ENCODE measurements at places on chromosomes 3 and 15.
A peak's percentile ranks its signal among the peaks of the same experiment; 100 is the strongest.

GRCh38 chr15:51083641-51084166, 11.0 kb downstream of the TNFAIP8L3 start:
- no peaks in the 10 kb centered on the region for H3K4me1 ChIP-seq
- H3K36me3 ChIP-seq = peaks cover 2% of the 10 kb centered on the region

GRCh38 chr3:87269723-87270122, 6.7 kb downstream of the POU1F1 start:
- H3K27ac ChIP-seq = no peak overlapping the region
- H3K27me3 ChIP-seq = no peaks in the 10 kb centered on the region
- H3K4me1 ChIP-seq = peaks cover 18% of the 10 kb centered on the region
- no peaks in the 10 kb centered on the region for H3K36me3 ChIP-seq

GRCh38 chr3:4506559-4507023, 13.4 kb downstream of the ITPR1 start:
- DNase-seq = no peak
- peaks cover 17% of the 10 kb centered on the region for H3K36me3 ChIP-seq
- H3K4me3 ChIP-seq = no peak overlapping the region
- peaks cover 67% of the 10 kb centered on the region for H3K4me1 ChIP-seq

GRCh38 chr3:142894493-142894892, 5.6 kb upstream of the PCOLCE2 start:
- peaks cover 23% of the 10 kb centered on the region for H3K27me3 ChIP-seq
- H3K4me3 ChIP-seq = no peak overlapping the region
- peaks cover under 1% of the 10 kb centered on the region for H3K4me1 ChIP-seq
- DNase-seq = no peak
- peaks cover 4% of the 10 kb centered on the region for H3K36me3 ChIP-seq
- H3K27ac ChIP-seq = no peak overlapping the region

DNA sequence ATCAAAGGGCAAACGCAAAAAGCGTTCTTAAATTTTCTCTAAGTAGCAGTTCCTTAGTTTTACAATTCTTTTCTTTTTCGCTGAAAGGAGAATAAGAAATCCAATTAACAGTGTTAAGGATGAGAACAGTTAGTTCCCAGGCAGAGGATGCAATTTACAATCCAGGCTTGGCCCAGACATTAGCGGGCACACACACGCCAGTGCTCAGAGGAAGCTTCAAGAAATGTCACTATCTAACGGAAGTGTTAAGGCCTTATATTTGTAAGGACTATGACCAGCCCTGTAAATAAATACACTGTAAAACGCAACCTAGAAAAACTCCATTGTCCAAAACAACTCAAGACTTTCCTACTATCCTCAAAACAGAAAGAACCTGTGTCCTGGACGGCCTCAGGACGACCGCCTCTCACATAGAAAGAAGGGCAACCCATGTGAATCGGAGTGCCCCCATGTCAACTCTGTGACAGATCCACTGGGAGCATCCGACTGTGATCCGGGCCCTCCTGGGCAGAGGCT, 1.3 kb downstream of the ACAP2 start:
- peak overlapping the region; percentile 51 for H3K27ac ChIP-seq
- H3K27me3 ChIP-seq = no peaks in the 10 kb centered on the region
- peaks cover 69% of the 10 kb centered on the region for H3K4me1 ChIP-seq
- no peak for DNase-seq
- H3K36me3 ChIP-seq = no peaks in the 10 kb centered on the region

DNA sequence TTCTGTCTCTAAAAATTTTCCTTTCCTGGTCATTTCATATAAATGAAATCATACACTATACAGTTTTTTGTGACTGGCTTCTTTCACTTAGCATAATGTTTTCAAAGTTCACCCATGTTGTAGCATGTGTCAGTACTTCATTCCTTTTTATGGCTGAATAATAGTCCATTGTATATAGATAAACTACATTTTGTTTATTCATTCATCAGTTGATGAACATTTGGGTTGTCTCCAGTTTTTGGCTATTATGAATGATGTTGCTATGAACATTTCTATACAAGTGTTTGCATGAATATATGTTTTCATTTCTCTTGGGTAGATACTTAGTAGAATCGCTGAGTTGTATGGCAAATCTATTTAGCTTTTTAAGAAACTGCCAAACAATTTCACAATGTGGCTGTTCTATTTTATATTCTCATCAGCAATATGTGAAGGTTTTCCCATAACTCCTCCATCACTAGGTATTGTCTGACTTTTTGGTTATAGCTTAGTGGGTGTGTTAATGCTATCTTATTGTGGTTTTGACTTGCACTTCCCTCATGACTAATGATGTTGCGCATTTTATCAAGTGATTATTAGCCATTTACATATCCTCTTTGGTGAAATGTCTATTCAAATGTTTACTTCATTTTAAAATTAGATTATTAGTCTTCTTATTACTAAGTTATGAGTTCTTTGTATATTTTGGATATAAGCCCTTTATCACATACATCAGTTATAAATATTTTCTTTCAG, 21.7 kb upstream of the AP4E1 start:
- no peak for DNase-seq
- no peaks in the 10 kb centered on the region for H3K27me3 ChIP-seq
- H3K4me1 ChIP-seq = peaks cover 9% of the 10 kb centered on the region
- no peak overlapping the region for H3K4me3 ChIP-seq

GRCh38 chr3:126154391-126155279, 25.8 kb downstream of the ALDH1L1 start:
- H3K36me3 ChIP-seq = no peaks in the 10 kb centered on the region
- no peak for DNase-seq
- no peaks in the 10 kb centered on the region for H3K27me3 ChIP-seq
- H3K4me1 ChIP-seq = no peaks in the 10 kb centered on the region

DNA sequence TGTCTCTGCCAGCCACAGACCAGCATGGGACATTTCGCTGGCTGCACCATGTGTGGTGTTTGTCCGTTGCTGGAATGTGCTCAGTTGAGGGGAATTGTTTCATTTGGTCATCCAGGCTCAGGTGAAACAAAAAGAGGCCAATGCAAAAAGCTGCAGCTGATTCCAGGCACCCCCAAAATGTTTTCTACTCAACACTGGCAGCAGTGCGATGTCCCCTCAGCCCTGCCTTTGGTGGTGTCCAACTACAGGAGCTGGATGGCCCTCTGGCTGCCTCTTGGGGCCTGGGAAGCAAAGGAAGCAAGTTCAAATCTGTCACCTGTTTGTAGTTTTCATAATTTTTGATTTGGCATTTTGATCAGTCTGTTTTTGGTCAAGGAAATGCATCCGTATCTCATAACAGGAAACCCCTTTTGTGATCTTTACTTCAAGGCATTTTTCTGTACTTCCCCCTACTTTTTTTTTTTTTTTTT, 141.8 kb downstream of the EEFSEC start:
- peaks cover 9% of the 10 kb centered on the region for H3K36me3 ChIP-seq
- peak; percentile 66 for DNase-seq
- peaks cover 27% of the 10 kb centered on the region for H3K4me1 ChIP-seq
- peak overlapping the region; percentile 94 for H3K27ac ChIP-seq

GRCh38 chr3:66154444-66154861, 66.3 kb upstream of the SLC25A26 start:
- H3K36me3 ChIP-seq = no peaks in the 10 kb centered on the region
- no peaks in the 10 kb centered on the region for H3K4me1 ChIP-seq
- no peak for DNase-seq

DNA sequence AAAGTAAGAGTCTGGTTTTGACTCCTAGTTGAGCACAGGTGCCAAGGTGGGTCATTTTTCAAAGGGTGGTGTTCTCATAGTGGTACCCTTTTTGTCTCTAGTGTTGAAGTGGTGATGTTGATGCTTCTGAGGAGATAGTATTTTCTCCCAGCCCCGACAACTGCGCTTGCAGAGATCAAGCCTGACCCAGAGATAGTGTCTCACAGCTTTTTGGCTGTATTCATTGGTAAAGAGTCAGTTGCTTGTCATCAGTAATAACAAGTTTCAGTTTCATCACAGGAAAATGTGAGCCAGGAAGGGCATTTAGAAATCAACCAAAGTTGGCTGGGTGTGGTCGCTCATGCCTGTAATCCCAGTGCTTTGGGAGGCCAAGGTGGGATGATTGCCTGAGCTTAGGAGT, 139.3 kb downstream of the NFKBIZ start:
- H3K27ac ChIP-seq = no peak overlapping the region
- no peaks in the 10 kb centered on the region for H3K4me1 ChIP-seq
- H3K27me3 ChIP-seq = no peaks in the 10 kb centered on the region
- DNase-seq = no peak

GRCh38 chr15:42604894-42605744, 29.7 kb downstream of the STARD9 start:
- no peaks in the 10 kb centered on the region for H3K27me3 ChIP-seq
- H3K4me3 ChIP-seq = peak overlapping the region; percentile 81
- H3K36me3 ChIP-seq = no peaks in the 10 kb centered on the region
- peak; percentile 42 for DNase-seq

GRCh38 chr3:72768006-72768441, 80.2 kb downstream of the SHQ1 start:
- no peak overlapping the region for H3K4me3 ChIP-seq
- H3K4me1 ChIP-seq = peaks cover 19% of the 10 kb centered on the region
- peaks cover 20% of the 10 kb centered on the region for H3K36me3 ChIP-seq
- no peak for DNase-seq
- H3K27ac ChIP-seq = no peak overlapping the region

All from naive thymus-derived CD8-positive, alpha-beta T cell (primary cell).